A549 treated with CpdA at 1 μM for 4 hours (cell line): ENCODE measurements at places on chromosomes 2 and 18. TPM values are rescaled to one million over a fixed set of nuclear protein-coding genes. Genes with fewer than 3 reads are reported as not detected.

Gene XDH
- total RNA-seq, result 1.1 to 1.7 TPM (median 1.2 TPM) in 5 replicates

Gene ACMSD
- total RNA-seq, result not detected in 5 replicates

Gene LYPD6B
- not detected in 5 replicates for total RNA-seq

Gene SNORC
- 4.5 to 13.2 TPM (median 10.4 TPM) in 5 replicates for total RNA-seq

Gene CFAP65
- total RNA-seq, result 0.10 to 0.34 TPM (median 0.14 TPM) in 5 replicates

Gene SPP2
- not detected in 5 replicates for total RNA-seq

Gene CREG2
- total RNA-seq, result 5.9 to 9.7 TPM (median 7.8 TPM) in 5 replicates

Gene FBLN7
- 0.42 to 0.51 TPM (median 0.45 TPM) in 5 replicates for total RNA-seq

Gene CSRNP3
- total RNA-seq, result not detected in 5 replicates

Gene HOXD8
- 4.5 to 6.6 TPM (median 5.4 TPM) in 5 replicates for total RNA-seq

Gene LRRC30
- not detected in 5 replicates for total RNA-seq

Gene DLX1
- total RNA-seq, result 3.0 to 3.8 TPM (median 3.5 TPM) in 5 replicates

Gene KCNK3
- 0.84 to 1.5 TPM (median 1.2 TPM) in 5 replicates for total RNA-seq

Gene SPATA3
- total RNA-seq, result not detected in 5 replicates

Gene CXCR1
- total RNA-seq, result not detected in 5 replicates

Gene SH3RF3
- total RNA-seq, result 0.37 to 0.48 TPM (median 0.38 TPM) in 5 replicates

Gene SERPINB12
- not detected in 5 replicates for total RNA-seq

Gene MAP3K19
- not detected in 5 replicates for total RNA-seq

Gene GNLY
- 0.17 to 0.49 TPM in 2 of 5 replicates, not detected in the others for total RNA-seq

Gene RGPD4
- 0.06 to 0.07 TPM (median 0.06 TPM) in 4 of 5 replicates, not detected in the other for total RNA-seq

Gene SALL3
- not detected in 5 replicates for total RNA-seq

Gene RIT2
- not detected in 5 replicates for total RNA-seq

Gene TFCP2L1
- total RNA-seq, result 0.68 to 0.98 TPM (median 0.80 TPM) in 5 replicates

Gene ALLC
- total RNA-seq, result 0.06 TPM in 1 of 5 replicates, not detected in the others

Gene DIS3L2
- total RNA-seq, result 12.0 to 14.6 TPM (median 13.5 TPM) in 5 replicates

Gene CD8B2
- total RNA-seq, result not detected in 5 replicates
